GOT3 (cell line): ENCODE measurements at places on chromosomes 5 and 9.

- DNase-seq = no peak
Observed at GRCh38 chr5:171999877-172000276, 6.6 kb downstream of the FBXW11 start.

- DNase-seq = no peak
Observed at GRCh38 chr5:40477856-40478546, 201.7 kb upstream of the PTGER4 start.

- no peak for DNase-seq
Observed at GRCh38 chr5:110203661-110204060, 513.9 kb downstream of the MAN2A1 start.

DNA sequence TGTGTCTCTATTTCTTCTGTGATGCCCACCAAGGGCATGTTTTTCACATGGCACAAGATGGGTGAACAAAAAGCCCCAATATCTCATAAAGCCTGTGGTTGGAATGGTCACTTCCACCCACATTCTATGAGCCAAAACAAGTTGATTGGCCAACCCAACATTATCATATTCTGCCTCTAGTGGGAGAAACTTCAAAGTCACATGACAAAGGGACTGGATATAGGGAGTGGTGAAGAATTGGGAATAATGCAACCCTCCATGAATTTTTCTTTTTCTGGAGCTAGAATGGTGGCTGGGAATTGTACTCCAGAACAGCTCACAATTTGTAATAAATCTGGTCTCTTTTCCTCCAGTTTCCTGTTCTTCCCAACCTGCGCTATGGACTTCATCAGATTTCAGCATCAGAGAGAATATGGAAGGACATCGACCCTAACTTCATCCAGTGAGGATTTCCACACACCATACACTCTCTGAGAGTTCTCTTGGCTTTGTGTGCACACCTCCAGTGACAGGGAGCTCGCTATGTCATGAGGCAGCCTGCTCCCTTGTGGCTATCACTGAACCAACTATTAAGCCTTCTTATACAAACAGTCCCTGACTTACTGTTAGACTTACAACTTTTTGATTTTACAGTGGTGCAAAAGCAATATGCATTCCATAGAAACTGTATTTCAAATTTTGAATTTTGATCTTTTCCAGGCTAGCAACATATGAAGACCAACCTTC, 12.0 kb upstream of the B4GALT1 start:
- DNase-seq = no peak

- DNase-seq = no peak
Observed at GRCh38 chr5:112186401-112186990, 232.6 kb downstream of the EPB41L4A start.

DNA sequence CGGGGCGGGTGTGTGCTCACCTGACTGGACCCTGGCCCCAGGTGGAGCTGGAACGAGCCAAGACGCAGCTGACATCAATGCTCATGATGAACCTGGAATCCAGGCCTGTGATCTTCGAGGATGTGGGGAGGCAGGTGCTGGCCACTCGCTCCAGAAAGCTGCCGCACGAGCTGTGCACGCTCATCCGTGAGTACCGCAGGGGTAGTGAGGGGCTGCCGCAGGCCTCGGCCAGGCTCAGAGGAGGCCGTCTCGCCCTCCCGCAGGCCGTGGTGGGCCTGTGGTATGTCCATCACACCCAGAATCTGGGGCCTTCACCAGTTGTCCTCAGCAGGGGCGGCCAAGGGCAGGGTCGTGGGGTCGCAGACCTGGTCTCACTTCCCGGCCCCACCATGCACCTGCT, 11.3 kb downstream of the PMPCA start:
- no peak for DNase-seq

DNA sequence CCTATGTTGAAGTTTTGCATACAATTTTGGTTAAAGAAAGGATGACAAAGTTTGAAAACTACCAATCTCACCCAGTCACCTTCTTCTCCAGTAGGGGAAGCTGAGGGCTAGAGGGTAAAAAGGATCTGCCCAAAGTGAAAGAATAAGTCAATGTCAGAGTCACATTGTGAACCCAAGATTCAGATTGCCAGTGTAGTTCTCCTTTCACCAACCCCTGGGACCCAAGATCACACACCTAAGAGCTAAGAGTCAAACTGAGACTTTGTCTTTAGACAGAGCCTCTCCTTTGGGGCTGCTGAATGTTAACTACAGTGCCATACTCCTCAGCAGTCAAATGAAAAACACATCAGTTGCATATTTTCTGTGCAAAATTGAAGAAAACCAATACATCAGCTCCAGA, 210.6 kb downstream of the ATP10B start:
- DNase-seq = no peak

DNA sequence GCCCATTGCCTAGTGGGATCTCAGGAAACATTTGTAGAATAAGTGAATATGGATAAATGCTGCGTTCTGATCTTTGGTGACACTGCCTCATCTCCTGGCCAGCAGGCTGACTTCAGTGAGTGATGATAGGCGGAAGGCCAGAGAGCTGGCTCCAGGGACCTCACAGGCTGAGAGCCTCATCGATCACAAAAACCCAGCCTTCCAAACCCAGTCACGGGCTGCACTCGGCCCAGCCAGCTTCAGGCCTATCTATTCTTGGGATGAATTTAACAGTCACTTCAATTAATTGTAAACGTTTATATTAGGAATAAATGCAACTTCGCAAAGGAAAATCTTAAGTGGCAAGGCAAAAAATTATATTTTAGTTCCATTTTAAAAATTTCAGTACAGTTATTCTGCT, 201.6 kb downstream of the IRX2 start:
- no peak for DNase-seq

DNA sequence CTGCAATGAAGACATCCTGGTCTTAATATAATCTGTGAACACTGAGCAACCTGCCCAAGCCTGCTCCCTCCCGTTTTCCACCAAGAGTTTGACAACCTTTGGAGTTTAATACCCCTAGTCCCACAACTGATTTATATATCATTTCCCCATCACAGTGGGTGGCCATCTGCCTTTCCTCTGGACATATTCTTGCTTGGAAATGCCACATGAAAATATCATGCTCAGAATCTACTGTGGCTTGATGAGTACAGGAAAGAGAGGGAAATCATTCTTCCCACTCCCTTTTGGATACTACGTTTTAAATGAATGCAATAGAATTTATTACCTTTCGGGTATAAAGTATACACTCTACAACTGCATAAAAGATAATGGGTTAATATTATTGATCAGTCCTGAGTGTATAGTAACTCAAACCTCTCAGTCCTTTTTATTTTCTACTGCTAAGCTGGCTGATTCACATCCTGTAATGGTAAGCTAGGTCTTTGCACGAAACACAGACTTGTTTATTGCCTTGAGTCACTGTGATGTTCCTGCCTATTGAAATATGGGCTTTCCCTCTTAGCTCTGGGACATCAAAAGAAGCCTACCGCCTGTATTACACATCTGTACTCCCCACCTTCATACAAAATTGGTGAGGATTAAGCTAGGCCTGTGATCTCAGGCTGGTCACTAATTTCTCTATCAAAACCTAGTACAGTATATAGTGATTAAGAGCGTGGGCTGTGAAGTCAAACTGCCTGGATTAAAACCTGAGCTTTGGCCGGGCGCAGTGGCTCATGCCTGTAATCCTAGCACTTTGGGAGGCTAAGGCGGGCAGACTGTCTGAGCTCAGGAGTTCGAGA, 67.6 kb upstream of the NR5A1 start:
- no peak for DNase-seq

DNA sequence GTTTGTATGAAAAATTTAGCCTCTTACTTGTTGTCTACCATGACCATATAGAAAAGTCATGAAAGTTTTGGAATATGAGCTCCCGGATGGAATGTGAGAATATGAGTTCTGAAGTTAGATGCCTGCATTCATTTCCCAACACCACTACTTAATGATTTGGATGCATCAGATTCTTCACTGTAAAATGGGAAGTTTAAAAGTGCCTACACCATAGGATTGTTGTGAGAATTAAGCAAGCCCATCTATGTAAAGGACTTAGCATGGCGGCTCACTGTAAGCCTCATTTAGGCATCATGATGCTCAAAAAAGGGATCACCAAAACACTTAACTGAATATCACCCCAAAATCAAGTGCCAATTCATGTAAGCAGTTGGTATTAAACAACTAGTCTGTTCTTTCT, 177.3 kb downstream of the RAB3C start:
- no peak for DNase-seq

GRCh38 chr9:127014216-127014909, 99.8 kb downstream of the RALGPS1 start:
- DNase-seq = no peak

DNA sequence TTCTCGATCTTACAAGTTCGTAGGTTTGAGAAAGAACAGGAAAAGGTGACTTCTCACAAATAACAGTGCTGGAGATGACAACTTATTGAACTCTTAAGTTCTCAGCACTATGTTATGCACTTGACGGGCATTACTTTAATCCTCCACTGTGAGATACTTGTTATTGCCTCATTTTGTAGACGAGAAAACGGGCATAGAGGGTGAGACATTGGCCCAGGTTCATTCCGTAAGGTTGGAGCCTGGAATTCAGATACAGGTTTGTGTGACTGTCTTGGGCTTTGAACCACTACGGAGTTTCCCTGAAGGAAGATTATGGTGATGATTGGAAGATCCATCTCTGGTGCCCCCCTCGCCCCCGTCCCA, 657 bp downstream of the MAT2B start:
- DNase-seq = no peak

DNA sequence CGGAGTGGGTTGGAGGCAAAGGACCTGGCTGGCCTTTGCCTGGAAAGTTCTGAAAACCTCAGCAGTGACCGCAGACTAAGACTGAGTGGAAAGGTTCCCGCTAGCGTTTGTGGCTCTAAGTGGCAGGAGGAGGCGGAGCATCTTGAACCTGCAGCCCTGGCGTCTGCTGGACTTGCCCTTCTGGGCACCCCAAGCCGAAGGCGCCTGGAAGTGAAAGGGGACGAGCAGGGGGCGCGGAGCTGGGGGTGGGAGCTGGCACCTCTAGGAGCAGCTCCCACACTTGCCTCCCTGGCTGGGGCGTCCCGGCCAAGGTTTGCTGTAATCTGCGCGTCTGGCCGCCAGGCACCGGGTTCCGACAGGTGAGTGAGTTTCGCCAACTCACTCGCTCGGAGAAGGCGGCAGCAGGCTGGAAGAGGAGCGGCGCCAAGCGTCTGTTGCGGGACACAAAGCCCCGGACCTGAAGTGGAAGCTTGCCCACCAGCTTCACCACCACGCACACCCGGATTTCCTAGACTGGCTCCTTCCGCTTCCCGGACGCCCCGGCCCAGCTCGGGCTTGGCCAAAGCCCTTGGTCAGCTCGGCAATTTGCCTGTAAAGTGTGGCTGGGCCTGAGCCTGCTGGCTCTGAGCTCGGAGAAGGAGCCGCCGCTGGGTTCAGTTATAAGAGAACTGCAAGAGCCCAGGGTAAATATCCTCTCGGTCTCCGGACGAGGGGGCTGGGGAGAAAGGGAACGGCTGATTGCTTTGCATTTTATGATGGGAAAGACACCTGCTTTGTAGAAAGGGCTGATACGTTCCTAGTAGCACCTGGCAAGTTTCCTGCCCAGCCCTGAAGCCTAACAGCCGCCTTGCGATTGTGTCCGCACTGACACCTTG, at the start of gene GNA14:
Gene GNA14 (minus strand): TSS at position 89 of the 875 bp plus-strand sequence. CDS start 529 bp downstream, outside the sequence.
- no peak for DNase-seq
